ENCODE measurements at places on chromosomes 12 and 14.
A peak's percentile ranks its signal among the peaks of the same experiment; 100 is the strongest.

GRCh38 chr14:96931751-96932150, 134.6 kb downstream of the VRK1 start:
- DNase-seq: no peak

DNA sequence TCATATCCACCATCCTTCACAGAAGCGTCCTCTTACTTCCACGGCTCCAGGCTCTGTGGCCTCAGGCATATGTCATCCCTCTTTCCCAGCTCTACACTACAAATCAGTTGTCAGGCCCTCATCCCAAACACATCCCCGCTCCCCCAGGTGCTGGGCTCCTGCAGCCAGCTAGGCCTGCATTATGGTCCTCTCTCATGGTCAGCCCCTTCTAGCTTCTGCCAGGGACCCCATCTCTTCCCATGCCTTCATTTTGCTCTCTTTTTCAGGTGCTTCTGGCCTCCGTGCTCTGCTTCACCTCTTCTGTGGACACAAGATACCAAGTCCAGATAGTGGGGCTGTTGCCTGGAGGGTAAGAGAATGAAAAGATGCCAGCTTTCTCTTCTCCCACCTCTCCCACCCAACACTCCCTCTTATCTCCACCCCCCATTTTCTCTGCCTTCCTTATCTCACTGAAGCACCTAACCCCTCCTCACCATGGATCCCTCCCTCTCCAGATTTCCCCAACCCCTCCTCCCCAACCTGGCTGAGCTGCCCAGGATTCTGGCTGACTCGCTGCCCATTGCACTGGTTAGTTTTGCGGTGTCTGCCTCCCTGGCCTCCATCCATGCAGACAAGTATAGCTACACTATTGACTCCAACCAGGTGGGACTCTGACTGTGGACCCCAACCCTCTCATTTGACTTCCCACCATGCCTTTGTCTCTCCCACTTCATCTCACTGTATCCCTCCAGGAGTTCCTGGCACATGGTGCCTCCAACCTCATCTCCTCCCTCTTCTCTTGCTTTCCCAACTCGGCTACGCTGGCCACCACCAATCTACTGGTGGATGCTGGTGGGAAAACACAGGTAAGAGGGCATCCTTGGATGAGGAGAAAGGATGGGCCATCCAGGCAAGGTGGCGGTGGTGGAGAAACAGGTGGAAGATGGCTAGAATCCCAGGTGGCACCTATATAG, 10.4 kb downstream of the B4GALNT1 start:
- no peak for DNase-seq

- DNase-seq: peak; percentile 80
Observed at GRCh38 chr14:101628471-101628966, 67.2 kb downstream of the DIO3 start.

DNA sequence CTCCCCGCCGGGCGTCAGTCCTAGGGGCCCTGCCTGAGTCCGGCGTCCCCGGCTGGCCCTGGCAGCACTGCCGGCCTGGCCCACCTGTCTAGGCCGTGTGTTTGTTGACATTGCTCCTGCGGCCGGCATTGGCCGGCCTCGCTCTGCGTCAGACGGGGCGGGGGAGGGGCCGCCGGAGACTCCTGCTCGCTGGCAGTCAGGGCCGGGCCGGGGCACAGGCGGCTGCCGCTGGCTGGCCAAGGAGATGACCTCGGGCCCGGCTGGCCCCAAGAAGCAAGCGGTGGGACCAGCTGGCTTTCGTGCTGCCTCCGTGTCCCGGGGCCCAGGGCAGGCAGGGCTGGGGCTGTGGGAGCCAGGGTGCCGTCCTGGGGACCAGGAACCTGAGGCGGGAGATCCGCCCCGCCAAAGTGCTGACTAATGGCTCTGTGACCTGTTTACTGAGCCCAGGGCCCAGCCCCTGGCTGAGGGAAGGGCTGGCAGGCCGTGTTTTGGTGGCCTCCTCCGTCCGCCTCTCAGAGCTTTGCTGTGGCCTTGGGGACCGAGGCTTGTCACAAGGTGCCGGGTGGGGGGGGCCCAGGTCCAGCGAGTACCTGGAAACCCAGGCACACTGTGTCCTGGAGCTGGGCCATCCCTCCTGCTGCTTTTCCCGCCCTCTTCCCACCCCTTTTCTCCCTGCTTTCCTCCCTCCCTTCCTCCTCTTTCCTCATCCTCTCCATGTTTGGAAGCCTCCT, 1.8 kb downstream of the ULK1 start:
- peak; percentile 86 for DNase-seq

DNA sequence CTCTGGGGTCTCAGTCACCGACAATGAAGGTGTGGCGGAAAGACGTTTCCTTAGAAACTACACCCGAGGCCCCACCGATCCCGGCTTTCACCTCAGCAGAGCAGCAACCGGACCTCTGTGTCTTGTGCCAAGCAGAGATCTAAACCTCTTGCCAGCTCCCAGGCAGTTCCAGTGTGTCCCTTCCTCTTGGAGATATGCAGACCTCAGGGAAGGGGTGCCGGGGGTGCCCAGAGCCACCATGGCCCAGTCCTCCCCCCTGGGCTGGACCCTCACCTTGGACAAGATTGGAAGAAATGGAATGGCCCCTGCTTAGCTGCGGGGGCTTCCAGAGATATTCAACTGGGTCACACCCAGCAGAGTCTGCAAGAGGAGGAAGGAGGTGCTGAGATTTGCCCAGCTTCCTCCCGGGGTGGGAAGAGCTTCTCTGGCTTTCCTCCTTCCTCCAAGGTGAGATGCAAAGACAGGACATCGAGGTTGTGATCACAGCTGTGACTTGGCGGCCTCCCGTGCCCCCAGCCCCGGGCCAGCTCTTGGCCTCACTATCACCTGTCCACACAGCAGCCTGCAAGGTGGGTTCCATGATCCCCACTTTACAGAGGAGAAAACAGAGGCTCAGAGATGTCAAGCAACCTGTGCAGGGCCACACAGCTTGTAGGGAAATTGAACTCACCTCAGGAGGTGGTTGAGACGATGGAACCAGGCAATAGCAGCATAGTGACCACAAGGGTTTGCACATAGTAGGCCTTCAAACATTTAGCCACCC, 281.7 kb upstream of the RTL1 start:
- no peak for DNase-seq

Measured in hindlimb muscle (tissue), 1 donor.